Neuronal stem cell (in vitro differentiated cells): ENCODE measurements at places on chromosomes 7 and 10.

DNA sequence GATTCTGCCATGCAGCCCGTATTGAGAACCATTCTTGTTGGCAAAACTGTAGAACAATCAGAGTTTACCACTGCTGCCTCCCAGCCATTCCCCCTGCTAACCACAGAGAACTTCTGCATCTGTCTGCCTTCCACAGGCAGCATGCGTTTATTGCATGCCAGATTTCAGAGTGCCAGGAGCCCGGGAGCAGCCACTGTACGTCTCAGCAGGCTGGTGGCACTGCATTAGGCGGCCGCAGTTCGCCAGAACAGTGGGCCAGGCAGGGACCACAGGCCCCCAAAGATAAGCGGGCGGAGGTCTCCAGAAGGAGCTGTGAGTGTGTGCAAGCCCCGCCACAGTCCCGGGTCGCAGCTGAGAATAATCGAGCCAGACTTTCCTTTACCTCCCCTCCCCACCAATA is 31.8 kb downstream of the ZNF467 start:
- no peak for DNase-seq

GRCh38 chr7:103348959-103349358 is 1.5 kb downstream of the PSMC2 start:
- DNase-seq: no peak

- DNase-seq: no peak
Measured at GRCh38 chr10:95963991-95964389, 56.2 kb downstream of the CC2D2B start.

- no peak for DNase-seq
Measured at GRCh38 chr7:46206476-46207060, 285.5 kb upstream of the IGFBP3 start.

GRCh38 chr7:43904533-43905208 is 1.7 kb downstream of the URGCP start:
- DNase-seq: no peak

DNA sequence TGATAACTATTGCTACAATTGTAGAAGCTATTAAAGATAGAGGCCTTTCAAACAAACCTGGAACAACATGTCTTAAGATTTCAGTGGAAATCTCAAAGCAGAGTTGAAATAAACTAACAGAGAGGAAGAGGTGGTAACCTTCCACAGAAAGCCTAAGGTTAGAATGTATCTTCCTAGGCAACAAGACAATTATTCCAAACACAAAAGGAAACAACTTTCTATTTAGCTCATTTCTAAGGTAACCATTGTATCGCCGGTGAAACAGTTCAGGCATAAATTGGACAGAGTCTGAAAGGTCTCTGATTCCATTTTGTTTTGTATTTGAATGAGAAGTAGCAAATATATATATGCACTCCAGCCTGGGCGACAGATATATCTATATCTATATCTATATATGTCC is 30.7 kb upstream of the HYCC1 start:
- no peak for DNase-seq

- no peak for DNase-seq
Measured at GRCh38 chr7:28865601-28866144, 92.5 kb downstream of the TRIL start.

DNA sequence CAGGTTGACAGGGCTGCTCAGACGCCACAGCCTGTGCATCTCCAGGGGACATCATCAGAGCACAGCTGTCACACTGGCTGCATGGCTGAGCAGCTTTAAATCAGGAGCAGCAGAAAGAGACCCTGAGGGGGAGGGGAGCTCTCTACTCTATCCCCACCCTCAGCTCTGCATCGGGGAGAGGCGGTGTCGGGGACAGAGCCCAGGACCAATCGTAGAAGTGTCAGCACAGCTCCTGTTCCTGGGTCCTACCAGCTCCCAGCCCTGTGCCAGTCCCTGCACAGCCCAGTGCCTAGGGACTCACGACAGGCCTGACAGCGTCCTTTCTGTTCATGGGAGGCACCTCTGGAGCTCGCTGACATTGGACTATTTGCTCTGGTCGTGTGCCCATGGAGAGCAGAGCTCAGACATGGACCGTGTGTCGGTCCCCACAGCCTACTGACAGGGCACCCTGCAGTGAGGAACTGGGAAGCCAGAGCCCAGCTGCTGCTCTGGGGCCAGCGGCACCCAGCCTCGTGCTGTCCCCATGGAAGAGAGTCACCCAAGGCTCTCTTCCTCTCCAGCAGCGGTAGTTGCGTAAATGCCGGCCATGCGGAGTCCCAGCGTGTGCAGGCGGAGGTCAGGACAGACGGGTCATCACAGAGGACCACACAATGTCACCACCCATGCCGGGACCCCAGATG is 20.4 kb upstream of the ANTXRL start:
- no peak for DNase-seq

GRCh38 chr7:143487566-143487965 is 9.9 kb downstream of the TAS2R41 start:
- no peak for DNase-seq

DNA sequence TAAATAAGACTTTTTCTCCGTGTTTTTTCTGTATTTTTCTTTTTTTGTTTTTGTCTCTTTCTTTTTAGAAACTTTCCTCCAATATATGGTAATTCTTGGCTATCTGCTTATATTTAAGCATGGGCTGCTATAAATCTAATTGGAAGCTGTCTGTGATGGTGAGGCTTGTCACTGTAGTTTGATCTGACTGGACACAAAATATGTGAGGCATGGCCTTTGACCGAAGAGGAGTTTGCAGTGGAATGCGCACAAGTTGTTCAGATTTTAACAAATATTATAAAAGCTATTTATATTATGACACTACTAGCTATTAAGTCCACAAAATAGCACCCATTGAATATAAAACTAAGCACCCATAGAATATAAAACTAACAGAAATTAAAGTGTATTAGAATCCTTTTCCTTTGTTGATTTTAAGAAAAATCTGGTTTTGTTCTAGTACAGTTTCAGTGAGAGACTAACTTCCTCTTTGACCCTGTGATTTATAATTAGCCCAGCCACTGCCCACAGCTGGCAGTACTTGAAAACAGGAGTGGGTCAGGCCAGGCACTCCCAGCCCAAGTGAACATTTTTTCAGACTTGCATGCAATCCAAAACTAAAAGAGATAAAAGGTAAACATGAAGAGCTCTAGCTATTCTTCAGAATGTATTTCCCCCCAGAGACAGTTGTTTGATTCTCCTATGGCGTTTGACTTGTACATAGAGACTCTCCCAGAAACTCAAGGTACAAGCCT is 69.9 kb upstream of the FGL2 start:
- DNase-seq: no peak

DNA sequence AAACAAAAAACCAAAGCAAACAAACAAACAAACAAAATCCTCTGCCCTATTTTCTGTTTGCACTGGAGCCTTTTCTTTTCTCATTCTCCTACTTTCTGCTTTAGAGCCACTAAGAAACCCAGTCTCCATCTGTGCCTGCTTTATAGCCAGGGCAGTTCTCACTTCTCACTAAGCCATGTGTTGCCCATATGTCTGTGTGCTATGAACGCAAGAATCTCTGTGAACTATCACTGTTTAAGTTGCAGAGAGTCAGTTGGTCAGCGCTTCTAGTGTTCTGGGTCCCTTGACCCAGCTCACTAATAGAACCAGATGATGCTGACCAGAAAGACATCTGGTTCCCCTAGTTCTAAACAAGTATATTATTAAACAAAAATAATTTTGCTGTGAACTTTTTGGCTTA is 81.4 kb downstream of the FAM185A start:
- no peak for DNase-seq

DNA sequence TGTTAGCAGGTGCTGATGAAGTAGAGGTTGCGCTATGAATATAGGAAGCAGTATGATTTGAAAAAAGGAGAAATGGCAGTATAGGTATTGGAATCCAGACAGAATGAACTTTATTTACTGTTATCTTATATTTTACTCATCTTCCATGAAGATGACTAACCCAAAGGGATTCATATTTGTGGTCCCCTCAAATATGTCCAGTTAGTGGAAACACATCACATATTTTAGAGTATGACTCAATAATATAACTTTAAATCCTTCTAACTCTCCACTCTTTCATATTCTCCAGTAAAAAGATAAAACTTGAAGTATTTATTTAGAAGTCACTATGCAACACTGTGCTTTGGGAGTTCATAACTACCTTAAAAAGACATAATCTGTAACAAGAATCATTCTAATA is 286.5 kb upstream of the LRRTM3 start:
- DNase-seq: no peak

- DNase-seq: no peak
Measured at GRCh38 chr7:108452707-108453106, 3.5 kb downstream of the NRCAM start.

DNA sequence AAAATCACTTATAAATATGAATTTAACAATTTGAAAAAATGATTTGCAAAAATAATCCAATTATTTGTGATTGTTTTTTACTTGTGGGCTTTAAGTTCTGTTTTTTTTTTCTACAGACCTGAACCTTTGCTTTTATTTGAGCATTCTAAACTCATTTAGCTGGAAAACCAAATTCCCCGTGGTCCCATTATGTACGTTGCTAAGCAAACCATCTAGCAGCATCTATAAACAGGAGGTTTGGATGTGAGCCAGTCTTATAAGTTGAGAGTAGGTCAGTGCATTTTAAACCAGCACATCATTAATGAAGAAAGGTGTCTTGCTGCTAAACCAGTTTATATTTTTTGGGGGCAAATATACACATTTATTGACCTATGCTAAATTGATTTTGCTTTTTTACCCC is 77.3 kb downstream of the LRRN3 start:
- no peak for DNase-seq

DNA sequence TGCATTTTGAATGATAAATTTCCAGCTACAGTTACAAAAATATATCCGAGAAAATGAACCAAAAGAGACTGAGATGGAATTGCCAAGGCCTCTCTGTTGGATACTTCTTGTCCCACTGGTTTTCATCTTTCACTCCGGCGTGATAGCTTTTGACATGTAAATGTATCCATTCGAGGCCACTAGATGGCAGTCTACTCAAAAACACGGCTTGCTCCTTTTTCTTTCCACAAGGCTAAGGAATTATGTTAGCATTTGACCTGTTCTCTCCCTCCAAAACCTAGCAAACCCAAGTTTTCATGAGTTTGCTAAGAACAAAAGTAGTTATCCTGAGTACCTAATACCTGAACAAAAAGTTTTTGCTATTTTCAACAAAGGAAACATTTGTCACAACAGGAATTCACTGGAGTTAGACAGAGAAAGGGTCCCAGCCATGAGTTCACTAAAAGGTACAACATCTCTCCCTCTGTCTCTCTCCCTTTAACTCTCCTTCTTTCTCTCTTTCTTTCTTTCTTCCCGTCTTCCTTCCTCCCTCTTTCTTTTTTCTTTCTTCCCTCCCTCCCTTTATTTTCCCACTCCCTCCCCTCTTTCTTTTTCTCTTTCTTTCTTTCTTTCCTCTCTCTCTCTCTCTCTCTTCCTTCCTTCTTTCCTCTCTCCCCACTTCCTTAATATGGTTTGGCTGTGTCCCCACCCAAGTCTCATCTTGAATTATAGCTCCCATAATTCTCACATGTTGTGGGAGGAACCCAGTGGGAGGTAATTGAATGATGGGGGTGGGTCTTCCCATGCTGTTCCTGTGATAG is 207.9 kb upstream of the MYO3A start:
- peak; percentile 67 for DNase-seq

GRCh38 chr7:99457050-99457649 is 8.8 kb downstream of the ATP5MF start:
- DNase-seq: no peak

DNA sequence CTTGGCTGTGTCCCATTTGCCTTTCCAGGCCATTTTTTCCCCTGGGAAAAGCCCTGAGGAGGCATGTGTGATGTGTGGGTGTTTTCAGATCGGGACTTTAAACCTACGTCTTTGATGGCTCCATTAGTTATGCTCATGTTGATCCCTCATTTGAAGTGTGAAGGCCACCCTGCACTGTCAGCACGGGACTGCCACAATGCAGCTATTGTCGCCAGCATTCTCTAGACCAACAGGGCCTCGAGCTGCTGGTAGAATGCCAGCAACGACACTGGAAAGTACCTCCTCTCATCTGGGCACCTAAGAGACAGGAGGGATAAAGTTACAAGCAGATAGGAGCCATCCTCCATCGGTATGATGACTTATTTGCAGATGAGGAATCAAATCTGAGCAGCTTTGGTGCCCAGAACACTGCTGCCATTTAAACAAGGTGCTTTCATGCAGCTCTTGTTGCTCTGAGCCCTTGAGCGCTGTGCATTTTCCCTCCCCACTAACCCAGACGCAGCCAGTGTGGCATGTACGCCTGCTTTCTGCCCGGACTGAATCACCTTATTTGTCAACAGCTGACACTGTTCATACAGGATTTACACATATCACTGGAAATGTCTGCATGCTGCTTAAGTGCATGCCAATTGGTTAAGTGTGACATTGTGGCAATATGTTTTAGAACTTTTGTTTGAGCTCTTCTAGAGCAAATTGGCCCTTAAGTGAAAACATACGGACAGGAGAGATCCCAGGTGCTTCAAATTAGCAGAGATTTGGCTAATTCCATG is 175.0 kb upstream of the PITRM1 start:
- DNase-seq: no peak

DNA sequence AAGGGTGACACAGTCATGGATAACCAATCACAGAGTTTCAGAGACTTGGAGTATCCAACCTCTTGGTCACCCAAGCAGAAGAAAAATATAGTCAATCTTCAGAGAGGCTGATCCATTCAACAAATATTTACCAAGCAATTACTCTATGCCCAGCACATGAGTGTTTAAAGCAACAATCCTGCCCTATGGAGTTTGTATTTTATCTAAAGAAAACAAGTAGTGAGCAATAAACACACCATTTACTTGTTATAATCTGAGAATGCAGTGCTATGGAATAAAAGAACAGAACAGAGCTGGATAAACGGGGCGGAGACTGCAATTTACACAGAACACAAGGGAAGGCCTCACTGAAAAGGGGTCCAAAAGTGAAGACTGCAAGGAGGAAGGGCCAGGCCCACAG is 63.8 kb downstream of the GRB10 start:
- DNase-seq: no peak

DNA sequence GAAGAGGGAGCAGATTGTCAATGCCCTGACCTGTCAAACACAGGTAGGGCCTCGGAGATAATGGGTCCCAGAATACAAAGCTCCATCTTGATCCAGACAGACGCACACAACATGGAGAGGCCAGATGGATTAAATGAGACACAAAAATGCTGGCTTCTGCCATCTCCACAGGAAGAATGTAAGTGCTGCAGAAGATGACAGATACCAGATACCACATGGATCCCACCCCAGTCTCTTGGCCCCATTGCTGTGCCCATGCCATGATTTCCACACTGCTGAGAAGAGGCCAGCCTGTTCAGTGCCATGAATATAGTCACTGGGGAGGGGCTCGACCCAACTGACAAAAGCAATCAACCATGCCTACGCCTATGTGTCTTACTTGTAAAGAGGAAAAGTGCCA is 487.9 kb downstream of the PARD3 start:
- DNase-seq: no peak

DNA sequence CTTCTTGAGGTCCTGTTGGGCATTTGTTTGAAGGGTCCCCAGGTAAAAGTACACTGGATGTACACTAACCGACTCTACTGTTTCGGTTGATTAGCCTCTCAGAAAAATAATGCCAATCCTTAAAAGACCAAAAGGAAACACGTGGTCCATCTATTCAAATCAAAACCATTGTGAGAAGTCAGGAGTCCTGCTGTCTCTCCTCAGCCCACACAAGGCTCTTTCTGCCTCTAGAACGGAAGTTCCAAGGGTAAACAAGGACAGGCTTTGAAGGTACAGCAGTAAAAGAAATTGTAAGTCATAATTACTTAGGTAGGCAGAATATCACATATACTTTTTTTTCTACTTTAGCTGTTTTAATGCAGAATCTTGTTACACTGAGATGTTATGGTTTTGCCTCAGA is 71.7 kb upstream of the TPK1 start:
- no peak for DNase-seq
